Suprapubic skin (tissue), 4 donors: ENCODE measurements at places on chromosomes 3 and 15.

GRCh38 chr3:98921957-98922356 is 20.5 kb upstream of the DCBLD2 start:
- DNase-seq = no peak

DNA sequence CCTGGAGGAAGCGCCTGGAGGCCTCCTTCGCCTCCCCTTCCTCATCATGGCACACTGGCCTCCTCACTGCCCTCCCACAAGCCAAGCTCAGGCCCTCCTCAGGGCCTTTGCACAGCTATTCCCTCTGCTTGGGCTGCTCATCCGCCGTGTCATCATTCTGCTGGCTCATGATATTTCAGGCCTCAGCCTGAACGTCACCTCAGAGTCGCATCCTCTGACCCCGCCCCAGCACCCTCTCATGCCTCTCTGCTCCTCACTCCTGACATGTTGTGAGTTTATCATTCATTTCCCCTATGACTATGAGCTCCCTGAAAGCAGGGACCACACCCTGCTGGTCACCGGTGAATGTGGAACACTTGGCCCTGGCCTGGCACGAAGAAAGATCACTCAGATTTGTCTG is 20.7 kb upstream of the POC1A start:
- DNase-seq = no peak

- DNase-seq = peak; percentile 73
These were observed 514 bp downstream of the IGF2BP2 start for GRCh38 chr3:185824051-185825005.

GRCh38 chr3:181050738-181051137 is 61.2 kb upstream of the DNAJC19 start:
- no peak for DNase-seq

GRCh38 chr3:12501360-12502020 is 17.2 kb downstream of the TSEN2 start:
- DNase-seq = no peak

- no peak for DNase-seq
These were observed 84.6 kb downstream of the SLC9A9 start for GRCh38 chr3:143763564-143764162.

DNA sequence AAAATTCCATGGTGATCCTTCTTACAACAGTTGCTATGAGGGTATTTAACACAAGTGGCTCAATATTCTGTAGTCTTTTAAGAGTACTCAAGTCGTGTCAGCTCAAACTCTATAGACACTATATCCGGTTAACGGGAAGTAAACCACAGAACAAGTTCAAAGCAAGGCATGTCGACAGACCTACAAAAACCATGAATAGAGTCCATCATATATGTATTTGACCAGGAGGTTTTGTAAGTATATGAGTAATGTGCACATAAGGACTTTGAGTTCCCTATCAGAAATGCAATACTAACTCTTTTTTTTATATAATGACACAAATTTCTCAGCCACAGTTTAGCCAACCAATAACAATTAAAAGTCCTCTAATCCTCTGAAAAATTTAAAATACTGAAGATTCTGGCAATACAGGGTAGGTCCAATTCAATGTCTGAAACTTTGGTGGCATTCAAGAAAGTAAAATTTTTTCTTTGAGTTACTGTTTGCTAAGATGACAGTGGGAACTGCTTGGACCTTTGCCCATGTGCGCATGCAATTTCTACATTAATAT is 93.7 kb downstream of the NEK10 start:
- no peak for DNase-seq

- DNase-seq = no peak
These were observed 435.0 kb downstream of the MECOM start for GRCh38 chr3:169228522-169228921.

DNA sequence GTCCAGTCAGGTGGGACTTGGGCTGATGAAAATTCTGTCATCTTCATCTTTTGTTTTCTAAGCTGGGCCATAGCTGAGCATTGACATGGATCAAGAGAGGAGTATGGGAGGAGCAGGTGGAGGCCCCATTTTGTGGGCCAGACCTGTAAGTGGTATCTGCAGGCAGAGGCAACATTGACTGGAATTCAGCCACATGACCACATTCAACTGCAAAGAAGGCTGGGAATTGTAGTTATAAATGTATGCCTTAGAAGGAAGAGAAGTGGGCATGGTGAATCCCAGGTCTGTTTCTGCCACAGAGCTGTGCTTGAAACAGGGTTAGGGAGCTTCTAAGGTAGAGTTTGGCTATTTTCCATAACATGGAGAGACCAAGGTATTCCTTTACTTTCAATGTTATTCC is 11.4 kb downstream of the KCNAB1 start:
- no peak for DNase-seq

- DNase-seq = no peak
These were observed 28.6 kb downstream of the FAM174B start for GRCh38 chr15:92627014-92627413.

DNA sequence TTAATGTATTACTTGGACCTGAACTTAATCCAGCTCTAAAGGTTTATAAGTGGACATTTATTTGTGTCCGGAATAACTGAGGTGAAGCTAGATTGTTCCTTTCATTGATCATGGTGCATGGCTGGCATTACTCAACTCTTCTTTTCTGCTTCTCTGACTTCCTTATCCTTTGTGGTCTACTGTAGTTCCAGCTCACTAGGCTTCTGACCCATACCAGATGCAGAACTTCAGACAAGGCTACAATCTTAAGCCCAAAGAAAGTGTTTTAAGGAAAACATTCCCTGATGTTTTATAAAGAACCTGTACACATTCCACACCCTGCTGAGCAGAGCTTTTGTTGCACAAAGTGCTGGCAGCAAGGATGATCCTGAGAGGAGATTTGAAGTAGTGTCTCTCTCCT is 250.8 kb upstream of the TGFBR2 start:
- no peak for DNase-seq

- no peak for DNase-seq
These were observed 4.2 kb upstream of the CRABP1 start for GRCh38 chr15:78335985-78336384.

DNA sequence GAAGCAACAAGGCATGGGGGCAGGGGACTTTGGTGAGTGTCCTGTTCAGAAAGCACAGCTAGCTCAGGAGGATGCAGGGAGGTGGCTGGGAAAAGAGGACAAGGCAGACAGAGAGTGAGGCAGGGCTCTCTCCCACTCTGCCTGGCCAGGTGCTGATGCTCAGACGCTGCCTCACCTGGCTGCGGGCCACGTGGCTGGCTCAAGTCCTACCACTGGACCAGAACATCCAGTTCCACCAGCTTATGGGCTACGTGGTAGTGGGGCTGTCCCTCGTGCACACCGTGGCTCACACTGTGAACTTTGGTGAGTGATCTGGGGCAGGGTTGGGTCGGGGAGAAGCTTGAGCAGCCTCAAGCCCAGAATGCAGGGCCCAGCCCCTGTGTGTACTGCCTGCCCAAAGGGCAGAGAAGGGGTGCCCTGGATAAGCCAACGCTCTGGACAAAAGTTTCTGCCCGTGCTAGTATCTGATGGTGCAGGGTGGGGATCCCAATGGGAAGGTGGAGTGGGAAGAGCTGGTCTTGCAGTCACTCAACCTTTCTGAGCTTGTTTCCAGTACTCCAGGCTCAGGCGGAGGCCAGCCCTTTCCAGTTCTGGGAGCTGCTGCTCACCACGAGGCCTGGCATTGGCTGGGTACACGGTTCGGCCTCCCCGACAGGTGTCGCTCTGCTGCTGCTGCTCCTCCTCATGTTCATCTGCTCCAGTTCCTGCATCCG is 20.9 kb downstream of the NOX5 start:
- DNase-seq = no peak

DNA sequence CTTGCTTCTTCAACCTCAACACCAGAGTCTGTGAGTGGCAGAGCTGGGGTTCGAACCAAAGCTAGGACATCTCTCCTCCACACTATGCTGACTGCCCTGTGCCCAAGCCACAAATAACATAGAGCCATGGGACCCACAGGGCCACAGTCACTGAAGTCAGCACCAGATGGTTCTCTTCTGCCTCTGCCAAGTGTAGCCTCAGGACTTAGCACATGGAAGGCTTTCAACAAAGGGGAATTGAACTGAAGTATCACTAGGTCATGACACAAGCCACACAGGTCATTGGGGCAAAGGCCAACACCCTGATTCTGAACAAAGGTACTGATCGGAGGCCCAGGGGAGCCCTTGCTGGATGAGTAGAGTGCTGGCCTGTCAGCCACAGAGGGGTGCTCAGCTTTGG is 83.6 kb downstream of the BDH1 start:
- no peak for DNase-seq

- DNase-seq = no peak
These were observed 246.2 kb upstream of the TBL1XR1 start for GRCh38 chr3:177443469-177443868.

DNA sequence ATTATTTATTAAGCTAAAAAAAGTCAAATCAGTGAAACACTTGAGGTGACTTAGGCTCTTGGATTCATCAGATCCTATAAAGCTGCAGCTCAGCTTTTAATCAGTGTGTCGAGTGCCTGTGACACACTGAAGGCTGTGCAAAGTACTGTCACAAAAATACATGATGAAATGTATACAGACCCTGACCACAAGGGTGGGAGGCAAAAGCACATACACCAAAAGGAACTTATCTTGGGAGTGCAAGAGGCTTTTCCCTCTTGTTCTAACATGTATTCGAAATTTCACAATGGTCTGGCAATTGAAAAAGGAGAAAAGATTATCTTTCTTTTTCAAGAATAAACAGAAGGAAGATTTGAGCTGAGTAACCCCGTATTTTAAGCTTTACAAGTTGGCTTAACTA is 35.9 kb downstream of the VGLL4 start:
- DNase-seq = no peak

- peak; percentile 98 for DNase-seq
These were observed at the start of gene RBM15B for GRCh38 chr3:51391075-51391565. TSS of gene RBM15B (plus strand) at chr3:51391285. CDS start at chr3:51391400, 115 bp downstream.

GRCh38 chr3:149593418-149594160 is 64.2 kb downstream of the WWTR1 start:
- no peak for DNase-seq

- no peak for DNase-seq
These were observed 12.7 kb downstream of the GATA2 start for GRCh38 chr3:128480278-128480677.

DNA sequence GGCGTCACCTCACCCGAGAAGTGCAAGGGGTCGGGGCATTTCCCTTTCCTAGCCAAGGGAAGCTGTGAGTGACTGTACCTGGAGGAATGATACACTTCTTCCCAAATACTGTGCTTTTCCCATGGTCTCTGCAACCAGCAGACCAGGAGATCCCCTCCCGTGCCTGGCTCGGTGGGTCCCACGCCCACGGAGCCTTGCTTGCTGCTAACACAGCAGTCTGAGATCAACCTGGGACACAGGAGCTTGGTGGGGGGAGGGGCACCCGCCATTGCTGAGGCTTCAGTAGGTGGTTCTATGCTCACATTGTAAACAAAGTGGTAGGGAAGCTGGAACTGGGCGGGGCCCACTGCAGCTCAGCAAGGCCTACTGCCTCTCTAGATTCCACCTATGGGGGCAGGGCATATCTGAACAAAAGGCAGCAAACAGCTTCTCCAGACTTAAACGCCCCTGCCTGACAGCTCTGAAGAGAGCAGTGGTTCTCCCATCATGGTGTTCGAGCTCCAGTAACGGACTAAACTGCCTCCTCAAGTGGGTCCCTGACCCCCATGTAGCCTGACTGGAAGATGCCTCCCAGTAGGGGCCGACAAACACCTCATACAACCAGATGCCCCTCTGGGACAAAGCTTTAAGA is 31.4 kb upstream of the ABHD5 start:
- no peak for DNase-seq

GRCh38 chr3:195546130-195546560 is 3.0 kb upstream of the PPP1R2 start:
- peak; percentile 77 for DNase-seq

DNA sequence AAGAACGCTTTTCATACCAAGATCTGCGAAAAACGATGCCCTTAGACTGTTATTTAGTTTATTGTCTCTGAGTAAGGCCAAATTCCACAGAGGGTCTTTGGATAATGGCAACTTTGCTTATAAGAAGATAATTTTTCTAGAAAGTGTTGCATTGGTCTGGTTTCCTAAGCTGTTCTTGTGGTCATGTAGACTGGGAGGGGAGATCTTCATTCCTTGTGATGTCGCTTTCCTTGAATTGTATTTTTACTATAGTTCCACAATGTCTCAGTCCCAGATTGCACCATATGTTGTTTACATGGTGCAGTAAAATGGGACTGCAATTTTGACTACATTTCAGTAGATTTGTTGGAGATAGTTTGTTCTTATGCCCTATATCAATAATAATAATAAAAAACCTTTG is 28.8 kb upstream of the ST3GAL6 start:
- no peak for DNase-seq

DNA sequence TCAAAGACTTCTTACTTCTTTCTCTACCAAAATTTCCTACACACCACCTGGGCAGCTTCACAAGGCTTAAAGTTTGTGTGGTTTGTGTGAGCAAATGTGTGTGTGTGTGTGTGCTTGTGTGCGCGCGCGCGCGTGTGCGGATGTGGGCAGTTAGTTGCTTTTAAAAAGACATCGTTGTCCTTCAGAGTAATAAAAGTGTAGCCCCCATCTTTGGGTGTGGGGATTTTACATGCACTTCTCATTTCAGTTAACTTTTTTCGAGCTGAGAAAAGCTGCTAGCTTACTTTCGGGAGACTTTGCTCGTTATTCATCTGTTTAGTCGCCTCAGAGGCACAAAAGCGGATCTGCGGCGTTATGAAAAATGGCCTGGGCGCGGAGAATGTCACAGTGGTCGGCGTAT is 36.0 kb downstream of the ZIC4 start:
- DNase-seq = no peak

DNA sequence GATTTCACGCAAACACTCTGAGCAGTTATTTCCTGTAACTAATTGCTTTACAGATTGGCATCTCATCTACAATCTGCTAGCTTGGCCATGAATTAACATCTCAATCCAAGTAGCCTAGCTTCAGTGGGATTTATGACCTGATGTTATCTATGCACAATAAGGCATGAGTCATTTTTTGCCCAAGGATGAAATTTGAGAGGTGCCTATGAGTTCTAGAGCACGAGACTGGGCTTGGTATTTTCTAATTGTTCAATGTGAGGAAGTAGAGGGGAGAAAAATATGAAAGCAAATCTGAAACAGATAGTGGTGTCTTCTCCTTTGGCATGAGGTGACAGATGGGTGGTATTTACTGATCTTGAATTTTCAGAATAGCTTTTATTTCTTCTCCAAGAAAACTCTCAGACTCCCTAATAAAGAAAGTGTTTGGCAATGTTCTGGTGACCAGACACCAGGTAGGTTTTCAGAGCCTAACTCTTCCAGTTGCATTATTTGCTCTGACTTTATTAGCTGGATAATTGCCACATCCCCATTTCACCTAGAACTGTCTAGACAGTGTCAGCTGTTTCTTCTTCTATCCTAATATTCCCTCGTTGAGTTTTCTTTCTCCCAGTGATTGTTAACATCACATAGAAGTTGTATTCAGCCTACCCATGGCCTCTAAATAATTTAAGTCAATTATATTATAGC is 301.0 kb upstream of the UMPS start:
- no peak for DNase-seq
